ENCODE measurements at places on chromosomes 5 and 9.

GRCh38 chr5:145479271-145479670, 355.9 kb downstream of the PRELID2 start:
- DNase-seq = peak; percentile 25

DNA sequence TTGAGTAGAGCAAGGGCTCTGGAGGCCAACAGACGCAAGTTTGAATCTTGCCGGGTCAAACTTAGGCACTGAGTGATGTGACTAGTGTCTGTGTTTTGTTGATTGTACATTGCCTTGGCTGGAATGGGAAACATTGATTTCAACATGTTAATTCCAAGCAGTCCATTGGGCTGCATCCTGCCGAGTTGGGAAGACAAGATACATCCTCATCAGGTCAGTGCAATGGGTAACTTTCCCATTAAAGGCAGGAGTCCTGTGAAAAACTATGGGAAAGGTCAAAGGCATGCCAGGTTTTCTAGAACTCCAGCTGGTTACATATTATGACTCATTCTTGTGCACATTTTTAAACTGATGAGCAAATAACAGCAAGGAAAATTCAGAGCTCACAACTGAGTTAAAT, 126.5 kb upstream of the ABCA1 start:
- DNase-seq = peak; percentile 50

- DNase-seq = no peak
Measured at GRCh38 chr5:88657906-88658775, 224.8 kb downstream of the MEF2C start.

- DNase-seq = no peak
Measured at GRCh38 chr5:63648376-63648775, 313.9 kb downstream of the HTR1A start.

GRCh38 chr9:37034305-37034937, 353 bp upstream of the PAX5 start:
- DNase-seq = no peak

DNA sequence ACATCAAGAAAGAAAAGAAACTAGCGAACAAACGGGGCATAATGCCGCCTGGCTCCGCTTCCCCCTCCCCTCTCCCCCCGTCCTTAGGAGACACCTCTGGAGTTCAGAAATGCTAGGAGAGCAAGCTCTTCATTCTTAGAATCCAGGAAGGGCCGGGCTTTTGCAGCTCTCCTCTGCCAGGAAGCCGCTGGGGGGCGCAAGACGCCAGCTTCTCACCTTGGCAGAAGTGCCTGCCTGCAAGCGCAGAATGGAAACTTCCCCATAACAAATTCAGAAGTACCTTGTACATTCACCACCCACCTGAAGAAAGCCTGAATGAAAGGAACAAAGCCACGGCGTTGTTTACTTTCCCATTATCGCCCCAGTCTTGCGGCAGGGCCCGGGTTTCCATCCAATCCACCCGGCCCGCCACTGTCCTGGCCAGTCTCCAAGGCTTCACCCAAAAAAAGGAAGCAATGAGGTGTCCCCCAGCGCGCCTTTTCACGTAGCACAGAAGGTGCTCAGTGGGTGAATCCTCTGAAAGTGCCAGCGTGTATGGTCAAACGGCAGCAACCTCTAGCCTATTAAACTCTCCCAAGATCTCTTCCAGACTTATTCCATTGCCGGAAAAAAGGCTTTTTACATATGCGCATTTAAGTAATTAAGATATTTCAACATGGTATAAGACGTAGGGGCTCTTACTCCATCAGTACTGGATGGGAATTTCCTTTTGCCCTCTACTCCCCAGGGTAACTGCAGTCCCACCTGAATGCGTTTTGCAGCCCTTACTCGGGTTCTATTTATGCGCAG, 1.6 kb upstream of the GADD45G start:
- DNase-seq = peak; percentile 43

DNA sequence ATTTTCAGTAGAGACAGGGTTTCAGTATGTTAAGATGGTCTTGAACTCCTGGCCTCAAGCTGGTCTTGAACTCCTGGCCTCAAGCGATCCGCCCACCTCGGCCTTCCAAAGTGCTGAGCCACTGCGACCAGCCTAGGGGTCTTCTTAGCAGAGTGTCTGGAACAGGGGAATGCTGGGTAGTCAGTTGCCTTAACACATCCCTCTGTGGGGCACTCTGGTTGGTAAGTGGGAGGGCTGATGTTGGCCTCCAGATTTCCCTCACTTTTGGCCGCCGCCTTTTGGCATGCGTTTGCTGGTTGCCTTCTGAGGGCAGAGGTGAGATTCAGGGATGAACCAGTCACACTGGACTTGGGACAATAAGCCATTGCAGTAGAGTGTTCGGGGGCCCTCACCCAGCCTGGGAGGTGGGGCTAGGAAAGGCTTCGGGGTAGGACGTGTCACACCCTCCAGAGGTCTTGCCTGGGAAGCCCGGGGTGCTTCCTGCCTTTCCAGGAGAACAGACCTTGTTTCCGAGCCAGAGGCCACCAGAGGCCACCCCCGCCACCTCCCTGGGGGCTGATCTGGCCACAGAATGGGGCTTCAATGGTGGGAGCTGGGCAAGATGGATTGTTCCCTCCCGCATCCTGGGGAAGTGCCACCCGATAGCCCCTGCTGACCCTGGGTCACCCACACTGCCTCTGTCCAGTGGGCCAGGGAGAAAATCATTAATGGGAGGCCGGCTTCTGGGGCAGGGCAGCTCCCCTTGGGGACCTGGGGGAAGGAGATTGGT, 13.3 kb downstream of the FGF18 start:
- no peak for DNase-seq

DNA sequence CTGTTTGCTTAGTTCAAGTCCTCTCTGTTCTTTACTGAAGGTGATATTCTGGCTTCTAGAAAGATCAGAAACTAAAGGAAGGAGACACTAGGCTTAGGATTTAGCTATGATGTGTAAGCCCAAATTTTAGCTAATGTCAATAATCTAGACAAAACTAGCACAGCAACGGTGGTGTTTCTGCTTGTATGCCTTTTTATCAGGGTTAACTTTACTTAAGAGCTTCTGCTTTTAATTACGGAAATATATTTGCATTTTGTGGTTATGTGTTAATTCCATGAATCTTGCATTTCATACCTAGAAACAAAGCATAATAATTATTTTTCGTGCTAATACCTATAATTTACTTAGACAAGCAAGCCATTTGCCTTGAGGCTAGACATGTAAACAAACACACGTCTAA, 96.1 kb downstream of the PAX5 start:
- DNase-seq = no peak

All from HFFc6 (cell line).